Activated CD8-positive, alpha-beta T cell treated with anti-CD3 and anti-CD28 coated beads, Interleukin-2, amount 10 ng/mL, durations not matched to agents 7 days and 5 days (primary cell): ENCODE measurements at places on chromosomes 16 and 17. TPM values are rescaled to one million over a fixed set of nuclear protein-coding genes. Genes with fewer than 3 reads are reported as not detected.

CCR7 gene
- 171 TPM for total RNA-seq

MINK1 gene
- total RNA-seq, result 73.2 TPM

SPHK1 gene
- total RNA-seq, result 4.7 TPM

TP53TG3B gene
- not detected for total RNA-seq

- peak within 1 kb of the TSS; percentile 93 for H3K27ac ChIP-seq
- peak; percentile 54 for DNase-seq
- peak within 1 kb of the TSS; percentile 99 for H3K4me3 ChIP-seq
Measured at GRCh38 chr17:18258356-18259038, at the start of gene FLII. Gene FLII, minus strand, starts transcription at chr17:18258738. Its CDS starts 48 bp downstream, at chr17:18258690.

DNA sequence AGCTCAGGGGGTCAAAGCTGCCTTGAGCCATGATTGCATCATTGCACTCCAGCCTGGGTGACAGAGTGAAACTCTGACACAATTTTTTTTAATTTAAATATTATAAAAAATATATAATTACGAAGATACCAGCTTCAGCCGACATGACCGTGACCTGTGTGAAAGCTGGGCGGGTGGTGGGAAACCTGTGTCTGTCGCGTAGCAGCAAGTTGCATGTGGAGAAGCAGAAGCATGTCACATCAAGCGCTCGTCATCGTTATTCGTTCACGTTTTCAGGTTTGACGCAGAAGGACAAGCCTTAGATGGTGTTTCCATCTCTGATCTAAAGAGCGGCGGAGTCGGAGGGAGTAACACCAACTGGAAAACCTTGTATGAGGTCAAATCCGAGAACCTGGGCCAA is 53.7 kb downstream of the RPA1 start:
- no peak overlapping the region for H3K27ac ChIP-seq
- DNase-seq, result no peak
- no peaks in the 10 kb centered on the region for H3K27me3 ChIP-seq
- no peaks in the 10 kb centered on the region for H3K4me1 ChIP-seq
- peaks cover 79% of the 10 kb centered on the region for H3K36me3 ChIP-seq

GRCh38 chr16:49474741-49475140 is 101.1 kb downstream of the C16orf78 start:
- no peaks in the 10 kb centered on the region for H3K36me3 ChIP-seq
- H3K27me3 ChIP-seq, result peaks cover 9% of the 10 kb centered on the region
- no peaks in the 10 kb centered on the region for H3K4me1 ChIP-seq
- DNase-seq, result no peak

DNA sequence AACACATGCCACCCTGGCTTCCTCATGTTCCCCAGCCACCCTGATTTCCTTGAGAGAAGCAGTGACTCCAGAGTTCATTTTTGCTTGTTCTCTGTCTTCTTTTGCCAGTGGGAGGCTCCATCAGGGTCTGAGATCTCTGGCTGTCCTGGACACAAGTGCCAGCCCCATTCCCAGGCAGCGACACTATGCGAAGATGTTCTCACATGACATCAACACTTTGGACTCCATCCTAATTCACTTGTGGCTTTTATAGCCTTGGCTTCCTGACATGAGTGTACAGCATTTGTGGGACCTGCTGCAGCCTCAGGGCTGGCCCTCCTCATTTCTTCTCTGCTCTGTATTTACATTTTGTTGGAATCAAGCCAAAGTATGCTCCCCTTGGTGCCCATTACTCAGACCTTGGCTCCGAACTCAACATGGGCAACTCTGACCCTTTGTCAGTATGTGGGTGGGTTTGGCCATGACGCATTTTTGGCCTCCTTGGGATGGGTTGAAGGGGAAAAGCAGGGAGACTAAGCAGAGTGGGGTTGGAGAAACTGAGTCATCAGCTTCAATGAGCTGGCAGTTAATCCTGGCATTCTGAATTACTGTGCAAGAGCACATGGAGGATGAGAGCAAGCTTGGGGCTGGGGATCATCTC is 119.0 kb upstream of the EEF2KMT start:
- no peak for DNase-seq
- no peak overlapping the region for H3K4me3 ChIP-seq
- H3K36me3 ChIP-seq, result no peaks in the 10 kb centered on the region
- no peaks in the 10 kb centered on the region for H3K4me1 ChIP-seq
- H3K27ac ChIP-seq, result no peak overlapping the region

DNA sequence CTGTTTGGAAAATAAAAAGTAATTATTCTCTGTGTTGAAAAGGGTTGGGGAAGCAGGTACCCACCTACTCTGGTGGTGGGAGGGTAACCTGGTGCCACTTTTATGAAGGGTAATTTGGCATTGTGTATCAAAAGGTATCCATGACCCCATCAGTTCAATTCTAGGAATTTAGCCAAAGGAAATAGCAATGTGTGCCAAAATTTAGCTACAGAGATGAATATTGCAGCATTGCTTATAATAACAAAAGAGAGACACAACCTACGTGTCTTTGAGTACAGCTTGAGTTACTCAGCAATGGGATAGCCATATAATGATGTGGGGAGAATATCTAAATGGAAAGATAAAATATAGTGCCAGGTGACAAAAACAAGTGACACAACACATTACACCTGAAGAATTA is 170.7 kb downstream of the NTN1 start:
- H3K4me3 ChIP-seq, result no peak overlapping the region
- no peaks in the 10 kb centered on the region for H3K27me3 ChIP-seq
- no peaks in the 10 kb centered on the region for H3K4me1 ChIP-seq
- DNase-seq, result no peak
- H3K27ac ChIP-seq, result no peak overlapping the region

DNA sequence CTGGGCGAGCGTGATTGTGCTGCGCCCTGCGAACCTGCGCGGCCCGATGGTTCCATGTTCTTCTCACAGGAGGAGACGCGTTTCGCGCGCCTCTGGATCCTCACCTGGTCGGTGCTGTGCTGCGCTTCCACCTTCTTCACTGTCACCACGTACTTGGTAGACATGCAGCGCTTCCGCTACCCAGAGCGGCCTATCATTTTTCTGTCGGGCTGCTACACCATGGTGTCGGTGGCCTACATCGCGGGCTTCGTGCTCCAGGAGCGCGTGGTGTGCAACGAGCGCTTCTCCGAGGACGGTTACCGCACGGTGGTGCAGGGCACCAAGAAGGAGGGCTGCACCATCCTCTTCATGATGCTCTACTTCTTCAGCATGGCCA is 1.0 kb downstream of the FZD2 start:
- H3K4me3 ChIP-seq, result peak overlapping the region; percentile 50
- H3K27ac ChIP-seq, result peak overlapping the region; percentile 18
- H3K36me3 ChIP-seq, result peaks cover 8% of the 10 kb centered on the region
- no peak for DNase-seq
- H3K27me3 ChIP-seq, result peaks cover 69% of the 10 kb centered on the region

DNA sequence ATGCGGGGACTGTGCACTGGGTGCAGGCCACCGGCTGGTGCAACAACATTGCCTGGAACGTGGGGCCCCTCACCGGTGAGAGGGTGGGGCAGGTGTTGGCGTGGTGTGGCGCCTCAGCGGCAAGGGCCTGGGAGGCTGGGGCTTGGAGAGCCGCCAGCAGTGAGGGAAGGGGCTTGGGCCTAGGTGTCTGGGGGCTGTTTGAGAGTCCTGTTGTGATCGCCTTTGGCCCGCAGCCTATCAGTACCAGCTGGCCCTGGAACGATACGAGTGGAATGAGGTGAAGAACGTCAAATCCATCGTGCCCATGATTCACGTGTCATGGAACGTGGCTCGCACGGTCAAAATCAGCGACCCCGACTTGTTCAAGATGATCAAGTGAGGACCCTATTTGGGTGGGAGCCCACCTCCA is 2.6 kb upstream of the TMEM88 start:
- DNase-seq, result no peak
- peaks cover 24% of the 10 kb centered on the region for H3K4me1 ChIP-seq
- H3K27me3 ChIP-seq, result no peaks in the 10 kb centered on the region
- peak overlapping the region; percentile 47 for H3K27ac ChIP-seq
- no peak overlapping the region for H3K4me3 ChIP-seq

DNA sequence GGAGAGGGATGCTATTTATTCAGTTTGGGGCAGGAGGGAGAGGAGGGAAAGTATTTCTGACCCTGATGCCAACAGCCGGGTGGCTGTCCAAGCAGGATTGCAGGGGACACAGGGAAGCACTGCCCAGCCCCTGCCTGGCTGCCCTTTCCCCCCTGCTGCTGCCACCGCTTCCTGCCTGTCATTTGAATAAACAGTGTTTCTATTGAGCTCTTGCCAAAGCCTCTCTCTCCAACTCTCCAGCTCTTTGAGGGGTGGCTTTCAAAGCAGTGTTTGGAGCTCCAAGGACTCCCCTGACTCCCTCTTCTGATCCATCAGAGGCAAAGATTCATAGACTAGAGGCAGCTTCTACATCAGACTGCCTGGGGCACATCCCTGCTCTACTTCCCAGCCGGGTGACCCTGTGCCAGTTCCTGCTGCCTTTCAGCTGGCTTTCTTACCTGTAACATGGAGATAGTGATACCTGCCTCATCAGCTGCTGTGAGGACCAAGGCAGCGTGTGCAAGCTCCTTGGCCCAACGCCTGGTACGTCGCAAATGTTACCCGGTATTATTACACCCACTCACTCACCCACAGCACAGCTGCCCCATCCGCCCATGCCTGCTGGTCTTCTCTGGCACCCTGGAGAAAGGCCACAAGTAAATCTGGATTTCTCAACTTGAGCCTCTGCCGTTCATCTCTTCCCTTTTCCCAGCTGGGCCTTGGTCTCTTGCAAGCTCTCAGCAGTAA is 9.5 kb downstream of the PROCA1 start:
- no peak for DNase-seq
- no peak overlapping the region for H3K4me3 ChIP-seq
- no peaks in the 10 kb centered on the region for H3K27me3 ChIP-seq

DNA sequence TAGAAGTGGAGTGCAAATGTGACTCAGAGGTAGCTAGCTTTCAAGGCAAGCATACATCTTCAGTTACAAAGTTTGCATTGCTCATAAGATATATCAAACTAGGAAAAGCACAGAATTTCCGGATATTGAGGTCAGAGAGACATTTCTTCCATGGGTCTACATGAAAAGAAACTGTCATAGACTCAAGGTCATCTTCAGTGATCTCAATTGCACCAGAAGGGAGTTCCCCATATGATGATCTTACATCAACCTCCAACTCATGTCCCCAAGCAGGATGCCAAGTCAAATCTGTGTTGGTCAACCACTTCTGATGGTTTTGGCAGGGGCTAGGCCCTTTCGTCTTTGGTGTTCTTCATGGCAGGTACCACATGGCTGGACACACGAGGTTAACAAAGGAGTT is 459.9 kb upstream of the MAF start:
- no peaks in the 10 kb centered on the region for H3K36me3 ChIP-seq
- no peak for DNase-seq
- H3K4me3 ChIP-seq, result no peak overlapping the region
- no peaks in the 10 kb centered on the region for H3K27me3 ChIP-seq
- H3K27ac ChIP-seq, result no peak overlapping the region
- H3K4me1 ChIP-seq, result no peaks in the 10 kb centered on the region
